ENCODE measurements at places on chromosomes 5 and 9. TPM values are rescaled to one million over a fixed set of nuclear protein-coding genes. Genes with fewer than 3 reads are reported as not detected.

The GFI1B gene
- not detected for total RNA-seq

The LHFPL2 gene
- 22.9 TPM for total RNA-seq

DNA sequence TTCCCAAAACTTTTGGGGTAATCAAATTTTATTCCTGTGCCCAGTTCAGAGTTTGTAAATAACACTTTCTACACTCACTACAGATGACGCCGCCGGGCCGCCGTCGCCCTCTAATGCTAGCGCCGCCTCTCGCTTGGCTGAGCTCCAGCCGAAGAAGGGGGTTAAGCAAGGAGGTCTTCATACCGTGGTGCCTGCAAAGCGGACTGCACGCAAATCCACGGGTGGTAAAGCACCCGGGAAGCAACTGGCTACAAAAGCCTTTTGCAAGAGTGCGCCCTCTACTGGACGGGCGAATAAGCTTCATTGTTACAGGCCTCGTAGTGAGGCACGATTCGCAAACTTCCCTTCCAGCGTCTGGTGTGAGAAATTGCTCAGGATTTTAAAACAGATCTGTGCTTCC, 280.4 kb downstream of the MEF2C start:
- no peak for DNase-seq

- DNase-seq = no peak
Measured at GRCh38 chr5:118902656-118903438, 85.5 kb downstream of the DTWD2 start.

The SLC25A2 gene
- 1.8 TPM for total RNA-seq

The ETF1 gene
- 208 TPM for total RNA-seq

The RGMB gene
- 17.9 TPM for total RNA-seq

The NEUROG1 gene
- total RNA-seq = not detected

DNA sequence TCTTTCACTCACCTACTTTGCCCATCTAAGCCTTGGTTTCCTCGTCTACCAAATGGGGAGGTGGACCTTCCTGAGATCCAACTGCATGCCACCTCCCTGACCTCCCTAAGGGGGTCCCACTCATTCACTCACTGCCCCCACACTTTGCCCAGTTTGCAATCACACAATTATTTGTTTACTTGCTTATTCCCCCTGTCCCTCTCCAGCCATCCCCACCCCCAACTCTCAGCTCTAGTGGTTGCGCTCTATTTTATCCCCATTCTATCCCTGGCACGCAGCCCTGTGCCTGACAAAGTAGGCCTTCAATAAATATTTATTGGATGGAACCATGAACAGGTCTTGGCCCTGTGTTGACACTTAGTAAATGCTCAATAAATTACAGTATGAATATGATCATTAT, 130.8 kb upstream of the LARP1 start:
- DNase-seq = no peak

DNA sequence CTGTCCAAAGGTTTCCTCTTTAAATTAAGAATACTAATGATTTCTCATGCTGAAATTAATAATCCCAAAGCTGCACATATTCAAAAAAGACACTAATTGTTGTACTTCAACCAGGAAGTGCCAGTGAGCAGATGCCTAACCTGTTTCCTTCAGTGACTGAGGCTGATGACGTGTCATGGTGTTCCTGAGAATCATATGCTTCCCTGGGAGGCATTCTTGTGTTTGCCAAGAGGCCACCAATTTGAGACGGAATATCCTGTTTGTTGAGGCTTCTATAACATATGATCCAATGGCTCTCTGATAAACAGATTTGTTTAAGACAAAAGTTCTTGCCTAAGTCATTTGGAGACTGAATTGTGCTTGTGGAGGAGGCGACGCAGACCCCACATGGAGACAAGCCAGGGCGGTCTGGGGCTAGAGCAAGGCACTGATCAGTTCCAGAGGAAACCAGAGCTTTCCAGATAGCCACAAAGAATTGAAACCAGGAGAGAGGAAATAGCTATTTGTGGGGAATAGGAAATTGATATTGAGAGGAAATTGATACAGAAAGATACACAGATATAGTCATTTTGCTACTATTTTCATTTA, 66.4 kb upstream of the ZNF608 start:
- DNase-seq = peak; percentile 25

Measured in Daoy (cell line).